Spleen (tissue), 13 donors: ENCODE measurements at places on chromosomes 3 and 15.

GRCh38 chr15:99127773-99128172 is 22.9 kb downstream of the SYNM start:
- DNase-seq: no peak

- no peak for DNase-seq
Observed at GRCh38 chr3:157527131-157527881, 24.1 kb upstream of the VEPH1 start.

DNA sequence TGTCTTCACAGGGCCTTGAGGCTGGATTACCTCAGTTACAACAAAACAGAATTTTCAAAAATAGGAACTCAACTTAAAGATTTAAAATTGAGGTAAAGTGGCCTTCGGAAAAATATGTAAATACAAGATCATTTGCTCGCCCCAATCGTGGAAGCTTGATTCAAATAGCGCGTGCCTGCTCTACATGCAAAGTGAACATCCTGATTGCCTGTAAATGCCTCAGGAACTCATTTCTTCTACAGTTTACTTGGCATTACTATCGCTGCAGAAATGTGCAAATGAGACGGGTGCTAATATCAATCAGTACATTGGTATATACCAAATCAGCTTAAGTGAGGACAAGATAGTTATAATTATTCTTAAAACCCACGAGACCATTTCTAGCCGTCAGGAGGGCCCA is 159.2 kb downstream of the XXYLT1 start:
- no peak for DNase-seq

DNA sequence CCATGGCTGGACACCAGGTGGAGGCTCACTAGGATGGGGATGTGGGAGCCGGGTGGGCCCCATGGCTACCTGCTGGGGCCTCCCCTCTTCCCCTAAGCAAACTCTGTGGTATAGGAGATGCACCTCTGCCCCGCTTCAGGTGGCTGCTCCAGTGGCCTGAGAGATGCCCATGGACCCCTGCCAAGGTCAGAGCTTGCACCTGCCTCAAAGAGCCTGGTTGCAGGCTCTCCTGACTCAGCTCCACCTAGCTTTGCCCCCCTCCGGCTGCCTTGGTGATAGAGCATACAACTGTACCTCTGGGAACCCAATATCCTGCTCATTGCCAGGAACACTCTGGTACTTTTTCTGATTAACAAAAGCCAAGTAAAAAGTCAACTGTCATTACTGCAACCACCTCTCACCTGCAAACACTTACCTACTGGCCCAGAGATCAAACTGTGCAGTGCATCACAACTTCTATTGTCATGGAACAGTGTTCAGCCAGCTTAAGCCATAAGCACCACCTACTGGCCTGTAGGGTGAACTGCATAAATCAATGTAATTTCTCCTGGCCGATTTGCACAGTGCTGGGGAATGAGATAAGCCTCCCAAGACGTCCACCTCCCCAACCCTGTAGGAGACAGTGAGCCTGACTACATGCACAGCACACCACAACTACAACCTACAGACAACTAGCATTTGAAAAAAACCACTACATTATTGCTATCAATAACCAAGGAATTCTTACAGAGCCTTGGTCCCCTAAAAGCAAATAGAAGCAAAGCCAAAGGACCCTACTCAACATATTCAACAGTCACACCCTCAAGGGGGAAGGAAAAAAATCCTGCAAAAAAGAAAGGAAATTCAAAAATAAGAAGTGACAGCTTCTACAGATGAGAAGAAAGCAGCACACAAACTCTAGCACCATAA is 352.4 kb upstream of the ARHGEF26 start:
- DNase-seq: peak; percentile 71

GRCh38 chr15:39397883-39398282 is 183.0 kb upstream of the THBS1 start:
- no peak for DNase-seq
